IMR-90 (cell line): ENCODE measurements at places on chromosomes 3 and 15.

DNA sequence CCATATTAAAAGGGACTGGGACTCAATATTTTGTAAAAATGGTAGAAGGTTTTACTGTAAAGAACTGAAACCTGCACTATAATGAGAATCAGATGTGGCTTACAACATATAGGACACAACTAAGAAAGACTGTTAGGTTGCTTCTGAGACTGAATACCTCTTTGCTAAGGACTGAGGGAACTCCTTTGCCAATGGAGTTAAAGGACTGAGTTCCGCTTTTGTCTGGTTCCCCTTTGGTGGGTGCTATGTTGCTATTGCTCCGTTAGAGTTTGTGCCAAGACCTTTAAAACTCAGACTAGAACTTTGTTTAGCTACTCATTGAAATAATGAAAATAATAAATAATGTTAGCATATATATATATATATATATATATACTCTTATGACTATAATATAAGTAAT is 147.8 kb upstream of the KCNMB2 start:
- DNase-seq: no peak

- DNase-seq: no peak
Observed at GRCh38 chr3:23971684-23972083, 26.6 kb downstream of the NR1D2 start.

DNA sequence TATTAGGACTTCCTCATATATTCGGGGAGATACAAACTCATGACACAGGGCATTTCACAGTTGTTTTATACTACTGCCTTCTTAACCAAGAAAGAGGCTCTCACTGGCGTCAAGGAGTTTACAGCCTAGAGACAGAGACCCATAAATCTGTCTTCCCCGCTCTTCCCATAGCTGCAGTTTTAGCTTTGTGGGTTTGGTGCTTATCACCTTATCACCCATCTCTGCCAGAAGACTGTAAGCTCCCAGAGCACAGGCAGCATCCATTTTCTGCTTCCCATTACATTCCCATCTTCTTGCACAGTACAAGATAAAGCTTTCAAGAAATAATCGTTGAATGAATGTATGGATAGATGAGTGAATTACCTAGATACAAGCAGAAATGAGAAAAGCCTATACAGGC is 144.3 kb downstream of the TNIK start:
- DNase-seq: no peak

- DNase-seq: no peak
Observed at GRCh38 chr3:124634210-124635168, 95.8 kb upstream of the UMPS start.

GRCh38 chr3:156376199-156376598 is 178.7 kb downstream of the SSR3 start:
- DNase-seq: no peak

DNA sequence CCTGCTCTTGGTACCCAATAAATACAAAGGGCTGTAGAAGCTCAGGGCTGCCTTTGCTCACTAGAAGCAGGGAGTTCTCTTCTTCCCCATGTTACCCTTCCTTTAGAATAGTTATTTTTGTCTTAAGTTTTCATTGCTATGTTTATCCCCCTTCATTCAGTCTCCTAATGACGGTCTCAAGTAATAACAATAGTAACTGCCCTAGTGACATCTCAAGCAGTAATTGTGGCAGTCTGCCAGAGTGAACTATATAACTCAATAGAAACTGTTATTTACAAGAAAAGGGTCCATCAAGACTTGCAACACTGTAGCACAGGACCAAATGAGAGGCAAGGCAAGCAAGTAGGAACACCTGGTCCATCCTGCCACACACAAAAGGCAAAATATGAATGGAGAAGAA is 32.5 kb upstream of the SIN3A start:
- DNase-seq: no peak

- no peak for DNase-seq
Observed at GRCh38 chr3:175941352-175941751, 1082.2 kb downstream of the NAALADL2 start.

DNA sequence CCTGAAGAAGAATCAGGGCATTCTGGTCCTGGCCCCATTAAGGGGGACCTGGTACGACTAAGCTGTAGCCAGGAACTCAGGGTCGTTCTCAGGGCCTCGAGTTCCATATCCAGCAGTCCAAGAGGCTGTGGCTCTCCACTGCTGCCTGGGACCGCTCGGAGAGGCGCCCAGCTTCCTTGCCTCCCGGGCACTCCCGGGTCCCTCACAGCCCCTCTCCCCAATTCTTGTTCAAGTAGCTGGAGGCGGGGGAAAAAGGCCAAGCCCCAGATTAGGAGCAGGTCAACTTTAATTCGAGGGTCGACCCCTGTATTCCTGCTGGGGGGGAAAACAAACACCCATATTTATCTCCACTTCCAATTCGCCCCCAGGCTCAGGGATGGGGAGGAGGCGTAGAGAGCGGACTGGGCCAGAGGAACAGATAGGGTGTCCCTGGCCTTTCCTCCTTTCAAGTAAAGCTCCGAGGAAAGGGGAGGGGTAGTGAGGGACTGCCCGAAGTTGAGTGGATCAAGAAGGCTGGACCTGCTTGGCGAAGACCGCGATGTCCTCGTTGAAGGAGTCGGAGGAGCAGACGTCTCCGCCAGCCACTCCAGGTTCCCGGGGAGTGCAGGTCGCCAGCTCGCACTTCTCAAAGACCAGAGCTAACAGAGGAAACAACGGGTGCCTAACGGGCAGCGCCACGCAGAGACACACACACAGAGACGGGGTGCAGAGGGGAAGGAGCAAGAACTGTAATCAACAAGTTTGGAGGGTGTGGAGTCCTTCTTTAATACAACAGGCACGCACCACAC is 4.4 kb downstream of the MEIS2 start:
- no peak for DNase-seq

GRCh38 chr3:193418576-193419373 is 40.2 kb upstream of the ATP13A5 start:
- DNase-seq: no peak

- no peak for DNase-seq
Observed at GRCh38 chr3:46470831-46471230, 6.1 kb upstream of the LTF start.

DNA sequence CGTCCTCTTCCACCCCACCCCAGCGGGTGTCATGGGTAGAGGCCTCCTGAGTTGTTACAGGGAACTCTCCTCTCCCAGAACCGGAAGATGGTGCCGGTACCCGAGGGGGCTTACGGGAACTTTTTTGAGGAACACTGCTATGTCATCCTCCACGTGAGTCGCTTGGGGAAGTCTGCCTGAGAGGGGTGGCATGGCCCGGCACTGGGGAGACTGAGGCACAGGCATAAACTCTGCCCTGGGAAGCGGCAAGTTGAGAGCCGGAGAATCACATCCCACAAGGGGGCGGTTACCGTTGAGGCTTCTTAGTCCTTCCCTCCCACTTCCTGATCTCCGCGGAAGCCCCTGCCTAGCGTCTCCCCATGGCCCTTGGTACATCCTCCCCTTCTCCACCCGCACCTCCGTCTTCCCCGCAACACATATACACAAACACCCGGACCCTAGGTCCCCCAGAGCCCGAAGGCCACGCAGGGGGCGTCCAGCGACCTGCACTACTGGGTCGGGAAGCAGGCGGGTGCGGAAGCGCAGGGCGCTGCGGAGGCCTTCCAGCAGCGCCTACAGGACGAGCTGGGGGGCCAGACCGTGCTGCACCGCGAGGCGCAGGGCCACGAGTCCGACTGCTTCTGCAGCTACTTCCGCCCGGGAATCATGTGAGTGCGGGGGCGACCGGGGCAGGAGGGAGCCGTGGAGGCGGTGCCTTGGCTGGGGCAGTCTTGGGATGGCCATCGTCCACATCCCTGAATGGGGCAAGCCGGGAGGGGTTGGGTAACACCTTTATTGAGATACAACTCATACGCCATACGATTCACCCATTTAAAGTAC is 3.4 kb downstream of the VILL start:
- peak; percentile 75 for DNase-seq

DNA sequence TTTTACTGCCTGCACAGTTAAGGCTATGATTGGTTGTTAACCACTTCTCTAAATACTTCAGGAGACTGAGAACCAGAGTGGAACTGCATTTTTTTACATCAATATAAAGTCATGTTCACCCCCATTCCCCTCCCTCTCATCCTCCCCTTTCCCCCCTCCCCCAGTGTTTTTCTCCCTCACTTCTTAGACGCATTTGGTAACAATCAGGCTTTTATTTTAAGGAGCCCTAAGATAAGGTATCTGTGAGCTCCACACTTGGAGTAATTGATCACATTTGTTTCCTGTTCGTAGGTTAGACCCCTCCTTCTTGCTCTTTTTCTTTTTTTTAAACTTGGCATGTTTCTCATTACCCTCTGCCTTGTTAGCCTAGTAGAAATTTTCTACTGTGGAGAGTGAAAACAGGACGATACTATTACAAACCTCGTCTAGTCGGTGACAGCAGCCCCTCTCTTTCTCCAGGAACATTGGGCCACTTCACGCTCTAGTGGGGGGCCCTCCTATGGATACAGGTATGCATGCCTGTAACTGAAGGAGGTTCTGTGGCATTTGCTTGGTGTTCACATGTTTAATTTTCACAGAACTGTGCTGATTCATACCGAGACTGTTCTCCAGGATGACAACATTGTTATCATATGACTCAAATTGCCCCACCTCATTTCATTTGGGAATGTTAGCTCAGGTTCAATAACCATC is 314.4 kb downstream of the MECOM start:
- DNase-seq: peak; percentile 43
